Activated T-cell treated with anti-CD3 and anti-CD28 coated beads for 4 hours (primary cell): ENCODE measurements at places on chromosomes 4 and X.

DNA sequence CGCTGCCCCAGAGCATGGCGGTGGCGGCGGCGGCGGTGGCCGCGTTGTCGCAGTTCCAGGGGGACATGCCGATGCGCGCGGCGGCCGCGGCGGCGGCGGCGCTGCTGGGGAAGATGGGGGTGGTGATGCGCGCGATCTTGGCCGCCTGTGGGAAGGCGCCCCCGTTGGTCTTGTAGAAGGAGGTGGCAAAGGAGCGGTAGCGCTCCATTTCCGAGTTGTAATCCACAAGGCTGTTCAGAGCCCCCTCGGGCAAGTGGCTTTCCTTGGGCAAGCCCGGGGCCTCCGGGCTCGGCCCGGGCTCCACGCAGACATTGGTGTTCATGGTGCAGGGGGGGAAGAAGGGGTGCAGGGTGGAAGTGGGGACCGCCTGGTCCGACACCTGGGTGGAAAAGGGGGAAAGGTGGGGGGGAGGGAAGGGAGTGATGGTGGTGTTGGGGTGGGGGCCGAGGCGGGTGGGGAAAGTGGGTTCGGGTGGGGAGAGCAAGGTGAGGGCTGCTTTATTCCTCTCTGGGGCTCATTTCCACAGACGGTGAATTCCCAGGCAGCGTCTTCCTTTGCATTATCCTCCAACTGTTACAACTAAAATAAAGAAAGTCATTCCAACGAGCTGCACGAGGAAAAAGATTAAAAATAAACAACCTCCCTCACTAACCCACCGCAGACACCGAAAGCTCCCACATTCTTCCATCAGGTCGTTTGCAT lies 3.1 kb downstream of the CXXC4 start:
- peak; percentile 7 for DNase-seq

GRCh38 chrX:153520287-153520917 lies 3.0 kb downstream of the ATP2B3 start:
- no peak for DNase-seq

GRCh38 chrX:1427756-1428155 lies 25.0 kb downstream of the ASMTL start:
- DNase-seq: no peak

DNA sequence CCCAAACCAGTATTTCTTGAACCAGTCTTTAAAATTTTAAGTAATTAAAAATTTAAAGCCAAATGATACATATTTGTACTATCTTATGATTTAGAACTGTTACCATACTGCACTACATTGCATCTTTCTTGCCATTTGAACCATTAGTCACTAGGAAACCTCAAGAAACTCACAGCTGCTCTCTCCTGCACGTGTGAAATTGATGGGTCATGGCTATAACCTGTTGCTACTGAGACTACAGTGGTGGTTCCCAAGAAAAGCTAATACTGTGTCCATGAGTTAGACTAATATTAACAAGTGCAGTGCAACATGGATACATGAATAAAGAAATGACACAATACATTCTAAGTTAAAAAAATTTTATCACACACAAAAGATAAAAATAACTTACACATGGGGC lies 88.4 kb downstream of the PDE5A start:
- DNase-seq: no peak

- DNase-seq: no peak
Measured at GRCh38 chr4:173537613-173538147, 7.7 kb upstream of the HAND2 start.

- DNase-seq: no peak
Measured at GRCh38 chr4:6991771-6992557, 51.2 kb upstream of the TADA2B start.
